Jurkat, Clone E6-1 (cell line): ENCODE measurements at places on chromosomes 7 and 10.

GRCh38 chr7:102140952-102141370 is 145.7 kb upstream of the SH2B2 start:
- DNase-seq = peak; percentile 41

DNA sequence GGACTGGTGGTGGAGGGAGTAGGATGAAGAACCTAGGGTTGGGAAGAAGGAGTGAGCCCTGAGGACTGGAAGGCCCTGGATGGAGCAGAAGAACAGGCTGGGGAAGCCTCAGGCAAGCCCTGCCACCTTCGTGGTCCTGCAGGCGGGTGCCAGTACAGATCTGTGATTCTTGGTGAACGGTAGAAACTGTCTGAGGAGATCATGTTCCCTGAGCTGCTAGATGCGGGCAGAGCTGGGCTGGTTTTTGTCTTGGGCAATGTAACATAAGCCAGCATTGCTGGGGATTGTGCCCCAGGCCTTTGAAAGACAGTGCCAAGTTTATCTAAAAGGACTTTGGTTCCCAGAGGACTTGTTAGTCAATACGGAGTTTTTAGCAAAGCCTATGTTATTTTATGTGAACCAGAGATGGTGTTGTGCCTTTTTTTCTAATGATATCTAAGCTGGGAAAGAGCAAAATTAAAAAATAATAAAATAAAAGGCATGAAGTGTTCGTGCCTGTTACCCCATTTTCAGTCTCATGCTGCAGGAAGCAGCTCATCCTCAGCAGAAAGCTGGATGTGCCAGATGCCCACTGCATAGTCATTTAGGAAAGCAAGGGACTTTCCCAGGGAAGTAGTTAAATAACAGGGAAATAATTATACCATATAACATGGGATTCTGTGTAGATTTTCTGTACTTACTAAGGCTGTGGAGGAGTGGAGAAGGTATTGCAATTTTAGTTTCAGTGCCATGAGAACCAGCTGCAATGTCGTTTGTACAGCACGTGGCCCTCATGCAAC is 24.4 kb upstream of the FIGNL1 start:
- no peak for DNase-seq

DNA sequence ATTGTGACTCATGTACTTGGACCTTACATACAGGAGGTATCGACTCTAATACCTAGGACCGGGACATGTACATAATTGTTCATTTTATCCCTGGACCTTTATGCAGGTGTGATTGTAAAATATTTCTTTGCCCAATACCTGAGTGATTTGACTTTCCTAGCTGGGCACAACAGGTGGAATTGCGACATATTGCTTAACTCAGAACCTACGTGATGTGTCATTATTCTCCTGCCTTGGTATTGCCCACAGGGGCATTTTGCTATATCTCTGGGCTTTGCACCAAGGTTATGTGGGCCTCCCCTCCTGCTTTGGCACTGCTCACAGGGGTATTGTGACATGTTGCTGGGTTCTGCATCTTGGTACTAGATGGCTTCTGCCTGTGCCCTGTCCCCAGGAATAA is 23.9 kb upstream of the ZNF107 start:
- no peak for DNase-seq

DNA sequence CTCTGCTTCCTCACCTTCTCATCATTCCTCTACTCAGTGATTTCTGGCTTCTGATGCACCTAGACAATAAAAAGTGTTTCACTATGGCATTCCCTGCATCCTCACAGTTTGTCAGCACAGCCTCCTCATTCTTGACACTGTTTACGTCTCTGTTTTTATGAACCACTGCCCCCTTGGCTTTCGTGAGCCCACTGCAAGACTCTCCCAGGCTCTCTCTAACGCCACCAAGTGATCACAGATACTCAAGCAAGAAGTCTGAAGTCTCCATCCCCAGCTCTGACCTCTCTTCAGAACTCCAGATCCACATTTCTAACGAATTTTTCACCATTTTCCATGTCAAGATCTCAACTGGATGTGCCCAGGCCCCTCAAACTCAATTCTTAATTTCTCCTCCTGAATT is 8.9 kb downstream of the SLC16A9 start:
- no peak for DNase-seq

DNA sequence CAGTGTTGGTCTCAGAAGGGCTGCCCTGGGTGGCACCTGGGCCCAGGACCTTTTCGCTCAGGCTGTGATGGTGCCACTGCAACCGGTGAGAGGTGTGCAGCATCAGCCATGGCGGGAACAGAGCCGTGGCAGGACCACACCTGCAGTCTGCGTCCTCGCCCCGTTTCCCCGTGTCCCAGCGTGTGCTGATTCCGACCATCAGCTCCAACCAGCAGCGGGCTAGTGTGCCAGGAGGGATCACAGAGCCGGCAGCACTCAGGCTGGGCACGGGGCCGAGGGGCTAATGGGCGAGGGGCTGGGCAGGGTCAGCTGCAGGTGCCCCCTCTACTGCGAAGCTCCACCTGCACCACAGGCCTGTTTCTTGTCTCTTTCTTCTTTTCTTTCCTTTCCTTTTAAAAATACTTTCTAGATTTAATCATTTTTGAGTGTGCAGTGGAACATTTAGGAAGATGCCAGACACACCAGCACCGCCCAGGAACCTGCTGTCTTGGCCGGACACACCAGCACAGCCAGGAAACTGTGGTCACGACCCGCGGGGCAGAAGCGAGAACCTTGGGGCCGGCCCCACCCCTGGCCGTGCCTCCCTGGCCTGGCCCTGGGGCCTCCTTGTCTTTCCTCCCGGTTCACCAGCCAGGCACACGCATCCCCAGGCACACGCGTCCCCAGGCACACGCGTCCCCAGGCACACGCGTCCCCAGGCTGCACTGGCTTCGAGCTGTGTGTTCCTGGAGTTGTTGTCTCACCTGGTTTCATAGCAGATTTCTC is 34.6 kb downstream of the ADGRA1 start:
- no peak for DNase-seq

DNA sequence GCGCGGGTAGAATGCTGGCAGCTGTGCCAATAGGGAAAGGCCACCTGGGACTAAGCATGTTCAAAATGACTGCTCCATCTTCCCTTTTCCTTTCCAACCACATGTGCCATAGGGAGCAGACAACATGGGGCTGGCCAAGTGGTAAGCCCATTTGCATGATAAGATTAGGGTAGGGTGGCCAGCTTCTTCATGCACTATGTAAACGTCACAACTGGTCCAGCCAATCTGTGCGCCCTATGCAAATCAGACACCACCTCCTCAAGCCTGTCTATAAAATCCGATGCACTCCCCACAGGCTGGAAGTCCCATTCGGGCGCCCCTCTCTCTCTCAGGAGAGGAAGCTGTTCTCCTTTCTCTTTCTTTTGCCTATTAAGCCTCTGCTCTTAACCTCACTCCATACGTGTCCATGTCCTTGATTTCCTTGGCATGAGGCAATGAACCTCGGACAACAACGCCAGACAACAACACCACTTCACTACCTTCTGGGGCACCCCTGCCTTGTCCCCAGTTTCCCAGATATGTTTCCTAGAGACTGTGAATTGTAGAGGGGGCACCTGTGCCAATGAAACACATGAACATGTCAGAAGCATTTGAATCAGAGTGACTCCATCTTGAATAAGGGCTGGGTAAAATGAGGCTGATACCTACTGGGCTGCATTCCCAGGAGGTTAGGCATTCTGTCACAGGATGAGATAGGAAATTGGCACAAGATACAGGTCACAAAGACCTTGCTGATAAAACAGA is 19.1 kb upstream of the EXOC6 start:
- no peak for DNase-seq

DNA sequence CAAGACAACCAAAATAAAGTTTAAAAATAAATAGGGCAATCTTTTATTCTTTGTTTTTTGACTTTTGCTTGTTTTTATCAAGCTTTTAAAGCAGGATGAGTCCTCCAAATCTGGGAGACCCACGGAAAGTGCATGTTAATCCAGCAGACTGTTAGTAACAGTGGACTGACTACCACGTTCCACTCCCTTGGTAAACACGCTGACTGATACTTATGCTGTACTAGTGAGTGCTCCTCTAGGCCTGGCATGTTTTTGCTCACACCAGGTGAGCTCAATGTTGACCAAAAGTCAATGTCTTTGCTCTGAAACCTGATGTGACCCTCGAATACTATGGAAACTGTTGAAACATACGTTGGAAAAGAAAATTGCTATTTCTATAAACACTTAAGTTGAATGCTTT is 88.4 kb downstream of the KIAA1549 start:
- DNase-seq = no peak

- DNase-seq = no peak
These were observed 27.0 kb downstream of the SND1 start for GRCh38 chr7:127678947-127679346.

GRCh38 chr7:122549578-122549977 is 149.3 kb downstream of the RNF133 start:
- DNase-seq = no peak

GRCh38 chr10:104076743-104077160 is 8.9 kb downstream of the COL17A1 start:
- no peak for DNase-seq

GRCh38 chr10:4686644-4686996 is 139.4 kb upstream of the AKR1E2 start:
- DNase-seq = no peak

DNA sequence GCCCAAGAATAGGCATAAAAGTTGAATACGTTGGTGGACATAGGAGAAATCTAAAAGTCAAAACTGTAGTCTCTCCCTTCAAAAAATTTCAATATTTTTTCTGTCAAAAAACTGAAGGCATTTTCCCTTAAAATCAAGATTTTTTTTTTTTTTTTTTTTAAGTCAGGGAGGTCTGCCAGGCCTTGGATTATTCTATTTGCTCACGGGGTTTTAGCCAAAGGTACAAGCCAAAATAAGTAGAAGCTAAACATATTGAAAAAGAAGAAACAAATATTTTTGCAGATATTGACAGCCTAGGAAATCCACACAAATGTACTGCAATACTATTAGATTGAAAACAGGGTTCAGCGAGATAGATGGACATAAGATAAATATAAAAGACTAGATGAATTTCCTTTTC is 190.1 kb upstream of the PLXDC2 start:
- DNase-seq = no peak

- DNase-seq = no peak
These were observed 132.2 kb downstream of the PDE1C start for GRCh38 chr7:31937982-31938381.

- DNase-seq = no peak
These were observed 23.2 kb downstream of the CYP26A1 start for GRCh38 chr10:93096901-93097300.

GRCh38 chr10:71629131-71629530 is 90.4 kb downstream of the C10orf105 start:
- DNase-seq = no peak

DNA sequence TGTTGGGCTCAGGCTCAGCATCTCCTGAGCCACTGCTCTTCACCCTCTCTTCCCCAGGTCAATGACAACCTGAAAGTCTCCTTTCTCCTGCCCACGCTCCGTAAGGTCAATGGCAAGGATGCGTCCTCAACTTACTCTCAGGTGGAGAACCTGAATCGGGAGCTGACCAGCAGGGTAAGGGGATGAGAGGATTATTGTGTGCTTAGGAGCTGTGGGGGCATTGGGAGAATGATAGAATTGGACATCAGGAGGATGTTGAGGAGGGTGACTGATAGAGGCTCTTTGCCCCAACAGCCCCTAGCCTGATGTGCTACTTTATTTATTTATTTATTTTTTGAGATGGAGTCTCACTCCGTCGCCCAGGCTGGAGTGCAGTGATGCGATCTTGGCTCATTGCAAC is 1.3 kb downstream of the LRWD1 start:
- no peak for DNase-seq

DNA sequence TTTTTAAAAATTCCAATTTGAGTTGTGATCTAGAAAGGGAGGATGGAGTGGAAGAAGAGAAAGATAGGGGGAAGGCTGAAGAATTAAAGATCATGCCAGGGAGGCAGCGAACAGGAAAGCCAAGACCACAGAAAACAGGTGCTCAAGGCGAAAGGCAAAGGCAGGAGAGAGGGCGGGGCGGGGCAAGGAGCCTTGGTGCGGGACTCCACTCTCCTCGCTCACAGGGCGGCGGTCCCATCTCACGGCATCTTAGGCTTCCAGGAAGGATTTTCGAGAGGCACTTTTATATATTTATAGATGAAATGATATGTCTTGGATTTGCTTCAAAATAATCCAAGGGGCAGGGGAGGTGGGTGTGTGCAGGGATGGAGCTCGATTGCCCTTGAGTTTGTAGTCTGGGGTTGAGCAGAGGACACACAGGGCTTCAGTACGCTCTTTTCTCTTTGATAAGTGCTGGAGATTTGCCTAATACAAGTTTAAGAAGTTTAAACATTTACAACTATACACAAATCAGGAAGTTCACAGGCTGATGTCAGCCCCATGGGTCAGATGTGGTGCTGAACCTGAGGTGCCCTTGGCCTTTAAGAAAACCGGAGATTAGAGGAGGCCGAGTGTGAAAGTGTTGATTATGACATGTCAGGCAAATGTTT is 161.1 kb downstream of the PRKAG2 start:
- DNase-seq = no peak

- no peak for DNase-seq
These were observed 88.1 kb upstream of the IGFBP3 start for GRCh38 chr7:46009211-46009610.

DNA sequence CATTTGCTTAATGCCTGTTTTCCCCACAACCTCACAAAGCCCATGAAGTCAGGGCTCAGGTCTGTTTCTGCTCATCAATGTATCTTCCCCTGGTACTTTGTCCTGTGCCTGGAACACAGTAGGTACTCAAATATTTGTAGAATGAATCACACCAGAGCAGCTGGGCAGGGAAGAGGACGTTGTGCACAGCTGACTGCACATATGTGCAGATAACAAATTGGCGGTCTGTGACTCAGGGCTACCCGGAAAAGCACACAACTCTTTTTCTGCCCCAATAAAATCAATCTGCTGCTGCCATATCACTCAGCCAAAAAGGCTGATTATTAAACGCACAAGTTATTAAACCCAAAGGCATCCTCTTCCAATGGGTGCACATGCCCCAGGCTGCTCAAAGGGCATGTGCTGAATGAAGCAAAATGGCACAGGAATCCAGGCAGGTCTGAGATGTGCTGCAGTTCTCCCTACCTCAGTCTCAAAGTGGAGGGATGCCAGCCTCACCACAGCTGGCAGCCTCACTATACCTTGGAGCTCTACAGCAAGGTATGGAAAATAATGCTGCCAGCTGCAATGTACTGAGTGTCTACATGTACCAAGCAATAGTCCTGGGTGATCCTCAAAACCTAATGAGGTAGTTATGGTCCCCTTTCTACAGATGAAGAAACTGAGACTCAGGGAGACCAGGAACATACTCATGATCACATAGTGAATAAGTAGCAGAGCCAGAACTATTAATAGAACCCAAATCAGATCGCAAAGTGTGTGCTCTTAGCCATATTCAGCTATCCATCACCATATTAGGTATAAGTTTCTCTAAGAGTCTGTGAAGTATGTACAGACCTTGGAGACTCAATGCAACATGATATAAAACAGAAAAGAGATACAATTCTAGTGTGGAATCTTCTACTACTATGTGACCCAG is 43.4 kb downstream of the SORBS1 start:
- DNase-seq = no peak

DNA sequence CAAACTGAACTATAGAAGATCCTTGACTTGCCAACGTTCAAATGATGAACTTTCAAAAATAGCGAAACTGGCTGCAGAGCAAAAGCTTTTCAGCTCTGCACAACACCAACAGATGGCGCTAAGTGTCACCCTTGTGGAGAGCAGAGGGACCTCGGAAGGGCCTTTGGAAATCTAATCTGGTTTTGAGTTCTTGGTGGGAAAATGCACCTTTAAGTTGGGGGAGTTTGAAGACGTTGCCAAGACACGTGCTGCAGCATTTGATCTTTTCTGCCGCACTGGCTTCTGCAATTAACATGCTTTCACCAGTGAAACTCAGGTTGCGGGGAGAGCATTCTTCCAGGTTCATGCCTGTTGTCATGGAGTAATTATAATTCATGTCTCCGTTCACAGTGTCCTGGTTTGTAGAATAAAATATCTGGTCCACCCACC is 26.3 kb upstream of the WDR11 start:
- DNase-seq = peak; percentile 20
